Stimulated activated CD4-positive, alpha-beta T cell treated with anti-CD3 and anti-CD28 coated beads, Interleukin-1b, Interleukin-23, amount 100 ng/mL, for 1 hour (primary cell): ENCODE measurements at places on chromosomes 11 and 22.

DNA sequence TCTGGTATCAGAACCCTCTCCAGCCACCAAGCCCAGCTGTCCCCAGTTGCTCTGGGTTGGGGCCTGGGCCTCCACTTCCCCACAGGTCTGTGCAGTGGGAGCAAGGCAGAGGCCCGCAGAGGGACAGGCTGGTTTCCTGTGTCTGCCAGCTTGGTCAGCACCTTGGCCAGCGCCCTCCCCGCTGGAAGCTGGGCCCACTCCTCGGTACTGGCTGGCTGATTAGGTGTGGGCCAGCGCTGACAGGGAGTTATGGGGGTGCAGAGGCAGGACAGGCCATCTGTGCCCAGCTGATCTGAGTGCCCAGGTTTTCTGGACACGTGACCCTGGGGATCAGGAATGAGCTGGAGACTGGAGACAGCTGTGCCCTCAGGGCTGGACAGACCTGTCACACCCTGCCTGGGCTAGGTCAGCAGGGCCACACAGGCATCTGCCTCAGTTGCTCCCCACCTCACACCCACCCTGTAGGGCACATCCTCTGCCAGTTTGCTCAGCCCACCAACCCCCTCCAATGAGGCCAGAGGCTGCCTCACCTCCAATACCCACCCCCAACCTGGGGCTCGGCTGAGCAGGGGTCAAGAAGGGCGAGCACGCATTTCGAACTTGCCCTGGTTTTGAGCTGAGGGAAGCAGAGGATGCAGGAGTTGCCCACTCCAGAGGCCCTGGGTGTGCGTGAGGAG is 175.3 kb downstream of the IGLL1 start:
- DNase-seq: no peak

DNA sequence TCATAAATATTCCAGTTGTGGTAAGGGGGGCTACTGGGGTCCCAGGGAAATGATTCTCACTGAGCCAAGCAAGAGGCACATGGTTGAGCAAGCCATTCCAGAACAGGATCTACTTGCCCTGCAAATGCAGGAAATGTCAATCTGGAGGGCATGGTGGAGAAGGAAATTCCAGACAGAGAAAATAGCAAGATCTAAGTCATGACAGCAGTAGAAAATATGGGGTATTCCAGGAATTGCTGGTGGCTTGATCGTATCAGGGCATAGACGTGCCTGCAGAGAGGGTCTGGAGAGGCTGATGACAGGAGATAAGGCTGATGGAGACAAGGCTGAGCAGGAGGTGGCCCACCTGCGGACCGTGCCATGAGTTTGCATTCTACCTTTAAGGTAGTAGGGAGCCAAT is 566.3 kb upstream of the CADM1 start:
- DNase-seq: no peak

GRCh38 chr11:110242746-110243145 is 53.7 kb downstream of the RDX start:
- no peak for DNase-seq

- DNase-seq: no peak
Measured at GRCh38 chr22:50027639-50028537, 15.3 kb upstream of the IL17REL start.

DNA sequence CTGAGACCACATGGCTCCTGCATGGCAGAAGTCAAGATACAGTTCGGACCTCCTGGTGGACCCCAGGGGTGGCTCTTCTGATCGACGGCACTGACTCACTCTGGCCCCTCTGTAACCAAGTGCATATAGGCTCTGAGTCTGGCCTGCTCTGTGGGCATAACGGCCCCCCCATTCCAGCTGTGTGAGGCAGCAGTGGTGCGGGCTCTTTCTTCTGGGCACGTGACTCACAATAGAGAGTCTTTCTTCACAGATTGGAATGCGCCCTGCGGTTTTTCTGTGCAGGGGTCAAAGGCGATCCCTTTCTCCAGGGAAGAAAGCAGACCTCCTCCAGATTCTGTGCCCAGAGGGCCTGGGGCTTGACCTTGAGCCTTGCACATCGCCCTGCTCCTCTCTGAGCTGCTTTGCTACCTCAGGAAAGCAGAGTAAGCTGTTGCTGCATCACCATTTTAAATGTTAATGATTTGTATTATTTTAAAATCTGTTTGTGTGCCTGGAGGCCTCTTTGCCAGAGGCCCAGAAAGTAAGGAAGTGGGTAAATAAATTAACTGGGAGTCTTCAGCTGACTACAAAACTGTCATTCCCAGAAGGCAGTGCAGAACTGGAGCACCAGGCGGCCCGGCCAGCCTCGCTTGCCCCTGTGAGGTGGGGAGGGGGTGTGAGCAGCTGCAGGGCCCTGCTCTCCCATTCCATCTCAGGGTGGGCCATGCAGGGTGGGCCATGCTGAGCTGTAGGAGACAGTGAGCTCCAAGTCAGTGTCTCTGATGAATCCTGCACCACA is 199.0 kb downstream of the GRIK4 start:
- no peak for DNase-seq

DNA sequence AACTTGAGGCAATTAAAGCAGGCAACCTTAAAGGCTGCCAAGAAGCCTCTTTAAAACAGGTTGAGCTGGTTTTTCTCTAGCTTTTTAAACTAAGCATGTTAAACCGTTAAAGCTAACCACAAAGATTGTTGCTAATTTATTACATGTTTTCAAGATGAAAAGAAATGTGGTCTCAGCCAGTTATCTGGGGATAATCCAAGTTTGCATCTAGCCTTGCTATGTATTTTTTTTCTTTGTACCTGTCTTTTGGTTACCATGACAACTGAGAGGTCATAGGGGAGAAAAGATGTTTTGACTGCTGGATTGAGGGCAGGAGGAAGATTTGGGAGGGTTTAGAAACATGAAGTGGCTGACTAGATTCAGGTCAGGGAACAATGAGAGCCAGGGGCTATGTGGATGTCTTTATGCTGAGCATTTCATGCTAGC is 19.2 kb upstream of the PGM2L1 start:
- no peak for DNase-seq

GRCh38 chr11:50044647-50045046 is 12.0 kb downstream of the OR4C45 start:
- no peak for DNase-seq

DNA sequence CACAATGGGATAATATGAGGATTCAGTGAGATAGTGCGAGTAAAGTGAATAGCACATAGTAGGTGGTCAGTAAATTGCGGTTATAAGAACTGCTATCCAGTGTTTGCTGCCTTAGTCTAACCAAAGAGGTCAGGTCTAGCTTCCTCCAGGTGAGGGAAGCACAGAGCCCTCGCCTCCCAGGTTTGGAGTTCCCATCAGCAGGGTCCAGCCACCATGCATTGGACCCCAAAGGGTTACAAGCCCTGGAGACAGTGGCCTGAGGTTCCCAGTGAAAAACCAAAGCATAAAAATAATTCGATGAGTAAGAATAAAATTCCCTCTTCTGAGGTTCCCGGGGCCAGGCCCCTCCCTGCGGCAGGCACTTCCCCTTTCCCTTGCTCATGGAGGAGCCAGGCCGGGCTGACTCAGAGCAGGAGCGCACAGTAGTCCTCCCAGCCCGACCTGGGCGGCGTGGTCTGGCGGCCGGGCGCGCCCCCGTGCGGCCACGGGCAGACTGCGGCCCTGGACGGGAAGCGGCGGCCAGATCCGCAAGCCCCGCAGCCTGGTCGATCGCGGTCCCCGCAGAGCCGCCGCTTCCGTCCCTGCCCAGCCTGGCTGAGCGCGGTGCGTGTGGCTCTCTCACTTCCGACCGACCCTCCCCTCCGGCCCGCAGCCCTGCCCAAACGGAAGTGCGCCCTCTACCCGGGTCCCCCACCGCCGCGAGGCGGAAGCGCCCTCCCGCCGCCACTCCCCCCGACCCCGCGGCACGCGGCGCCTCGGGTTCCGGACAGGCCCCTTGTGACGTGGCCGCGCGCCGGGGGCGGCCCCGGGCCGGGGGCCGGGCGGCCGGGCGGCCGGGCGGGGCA is at the start of gene SLC39A13:
Gene SLC39A13 (plus strand): TSS at position 845 of the 845 bp plus-strand sequence. CDS start 1,505 bp downstream, outside the sequence.
- peak; percentile 85 for DNase-seq

- no peak for DNase-seq
Measured at GRCh38 chr11:119350302-119350701, 3.8 kb upstream of the MFRP start.

DNA sequence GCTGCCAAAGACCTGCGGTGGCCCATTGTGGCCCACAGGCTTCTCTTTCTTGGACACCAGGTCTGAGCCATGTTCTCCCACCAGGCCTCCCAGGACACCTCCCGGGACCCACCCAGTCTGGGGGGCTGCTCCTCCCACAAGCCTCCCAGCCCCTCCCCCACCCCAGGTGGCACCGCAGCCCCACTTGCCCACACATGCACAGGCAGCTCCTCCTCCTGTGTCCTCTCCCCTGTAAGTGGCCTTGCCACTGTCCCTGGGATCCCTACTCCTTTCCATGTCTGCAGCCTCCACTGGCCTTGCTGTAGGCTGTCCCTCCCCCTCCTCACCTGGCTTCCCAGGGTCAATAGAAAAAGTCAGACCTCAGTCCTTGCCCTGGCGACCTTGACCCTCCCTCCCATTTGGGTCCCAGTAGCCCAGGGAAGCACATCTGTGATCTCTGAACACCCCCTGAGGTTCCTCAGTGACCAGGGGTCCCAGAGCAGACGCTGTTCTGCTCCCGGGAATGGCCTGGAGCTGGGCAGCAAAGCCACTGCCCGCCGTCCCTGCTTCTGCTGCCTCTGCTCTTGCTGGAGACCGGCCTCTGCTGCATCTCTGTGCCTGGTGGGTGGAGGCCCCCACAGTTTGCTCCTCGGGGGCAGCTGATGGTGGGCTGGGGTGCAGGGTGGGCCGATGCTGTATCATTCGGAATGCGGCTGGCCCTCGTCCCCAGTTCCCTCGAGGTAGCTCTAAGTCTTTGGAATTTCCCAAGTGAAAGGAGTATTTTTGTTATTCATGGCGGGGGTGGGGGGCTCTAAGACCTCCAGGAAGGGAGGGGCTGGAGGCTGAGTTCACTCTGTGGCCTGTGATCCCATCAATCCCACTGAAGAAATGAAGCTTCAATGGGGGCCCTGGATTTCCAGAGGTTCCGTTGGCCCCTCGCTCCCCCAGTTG is 43.6 kb downstream of the ARHGAP8 start:
- no peak for DNase-seq

DNA sequence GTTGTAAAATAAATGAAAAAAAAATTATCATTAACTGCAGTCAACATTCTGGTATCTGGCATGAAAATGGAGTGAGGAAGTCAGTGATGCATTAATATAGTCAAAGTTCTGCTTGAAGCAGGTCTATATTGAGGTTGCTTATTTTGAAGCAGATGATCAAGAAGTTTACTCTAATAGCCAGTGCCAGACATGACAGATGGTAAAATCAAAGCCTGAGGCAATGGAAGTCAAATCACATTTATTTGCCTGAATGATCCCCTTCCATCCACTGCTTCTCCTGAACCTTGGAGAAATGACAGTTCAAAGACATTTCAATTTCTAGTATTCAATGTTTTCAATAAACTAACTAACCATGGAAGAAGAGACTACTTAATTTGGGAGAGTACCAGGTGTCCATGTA is 430.0 kb downstream of the FAM181B start:
- DNase-seq: no peak

DNA sequence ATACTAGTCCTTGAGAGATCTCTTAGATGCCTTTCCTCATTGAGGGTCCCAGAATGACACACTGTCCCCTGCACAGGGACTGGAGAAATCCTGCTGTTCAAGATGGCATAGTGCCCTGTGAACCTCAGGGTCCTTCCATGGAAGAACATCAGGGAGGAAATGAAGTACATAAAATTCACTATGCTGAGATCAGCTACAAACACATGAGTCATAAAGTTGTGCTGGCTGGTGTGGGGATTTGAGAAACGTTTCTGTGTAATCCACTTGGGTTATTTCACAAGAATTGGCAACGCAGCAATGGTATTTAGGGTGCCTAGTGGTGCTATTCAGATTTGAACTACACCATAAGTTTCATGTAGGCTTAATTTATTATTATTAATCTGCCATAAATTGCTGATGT is 174.4 kb downstream of the MAML2 start:
- DNase-seq: no peak

- DNase-seq: no peak
Measured at GRCh38 chr11:106172386-106172991, 95.0 kb downstream of the AASDHPPT start.

- DNase-seq: no peak
Measured at GRCh38 chr11:84947970-84948580, 679.1 kb downstream of the DLG2 start.

- no peak for DNase-seq
Measured at GRCh38 chr22:43007519-43008102, 7.3 kb downstream of the PACSIN2 start.

- no peak for DNase-seq
Measured at GRCh38 chr11:10680956-10681487, 12.5 kb downstream of the IRAG1 start.

DNA sequence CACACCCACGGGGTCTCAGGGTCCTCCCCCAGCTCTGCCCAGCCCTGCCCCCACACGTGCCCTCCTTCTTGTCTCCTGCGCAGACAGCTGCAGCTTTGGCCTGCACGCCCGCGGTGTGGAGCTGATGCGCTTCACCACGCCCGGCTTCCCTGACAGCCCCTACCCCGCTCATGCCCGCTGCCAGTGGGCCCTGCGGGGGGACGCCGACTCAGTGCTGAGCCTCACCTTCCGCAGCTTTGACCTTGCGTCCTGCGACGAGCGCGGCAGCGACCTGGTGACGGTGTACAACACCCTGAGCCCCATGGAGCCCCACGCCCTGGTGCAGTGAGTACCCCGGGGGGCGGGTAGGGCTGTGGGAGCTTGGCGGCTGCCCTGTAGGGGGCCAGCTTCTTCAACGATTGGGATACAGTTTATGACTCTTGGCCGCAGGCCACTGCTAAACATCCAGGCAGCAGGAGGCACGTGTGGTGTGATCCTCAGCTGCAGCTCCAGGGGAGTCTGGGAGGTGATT is 30.8 kb downstream of the ST14 start:
- no peak for DNase-seq

GRCh38 chr11:14306481-14306880 is 52.5 kb downstream of the RRAS2 start:
- no peak for DNase-seq

GRCh38 chr11:88448131-88448670 is 110.7 kb upstream of the CTSC start:
- no peak for DNase-seq

- DNase-seq: no peak
Measured at GRCh38 chr22:40400159-40400558, 29.8 kb downstream of the SGSM3 start.

DNA sequence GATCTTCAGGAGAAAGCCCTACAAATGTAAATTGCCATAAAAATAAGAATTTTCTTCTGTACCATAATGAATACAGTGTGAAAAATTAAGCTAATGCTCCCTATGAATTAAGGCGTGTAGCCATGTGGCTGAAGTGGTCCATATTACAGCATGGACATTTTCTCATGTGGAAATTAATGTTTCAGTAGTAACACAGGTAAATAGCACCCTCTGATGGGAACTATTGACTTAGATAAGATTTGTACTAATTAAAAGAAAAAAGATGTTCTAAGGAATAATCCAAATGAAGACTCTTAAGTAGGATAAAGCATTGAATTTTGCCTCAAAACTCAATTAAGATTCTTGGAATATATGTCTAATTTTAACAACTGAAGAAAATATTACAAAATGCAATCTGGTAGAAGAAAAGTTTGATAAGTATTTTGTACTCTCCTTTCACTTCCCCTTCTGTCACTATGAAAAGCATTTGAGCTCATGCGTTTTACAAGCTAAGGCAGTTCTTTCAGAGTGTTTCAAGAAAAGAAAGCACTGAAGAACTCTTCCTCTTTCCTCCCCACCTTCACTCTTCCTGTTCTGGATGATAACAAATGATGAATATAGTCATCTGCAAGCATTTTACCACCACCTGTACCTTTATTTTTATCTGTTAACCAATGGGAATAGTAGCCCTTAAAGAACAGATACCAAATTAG is 9.9 kb upstream of the OR8D2 start:
- no peak for DNase-seq

GRCh38 chr11:32374261-32374711 is 61.1 kb downstream of the WT1 start:
- DNase-seq: no peak

- DNase-seq: no peak
Measured at GRCh38 chr11:89267660-89268302, 90.1 kb downstream of the TYR start.
